ENCODE measurements at places on chromosomes 5 and 9. TPM values are rescaled to one million over a fixed set of nuclear protein-coding genes. Genes with fewer than 3 reads are reported as not detected.
A peak's percentile ranks its signal among the peaks of the same experiment; 100 is the strongest.

- DNase-seq = no peak
Measured at GRCh38 chr5:87807783-87808182, 395.1 kb upstream of the CCNH start.

The MLANA gene
- not detected for total RNA-seq

GRCh38 chr5:129069292-129069691 is 25.3 kb upstream of the ISOC1 start:
- no peak for DNase-seq

- no peak for DNase-seq
Measured at GRCh38 chr5:35294976-35295375, 64.7 kb upstream of the PRLR start.

DNA sequence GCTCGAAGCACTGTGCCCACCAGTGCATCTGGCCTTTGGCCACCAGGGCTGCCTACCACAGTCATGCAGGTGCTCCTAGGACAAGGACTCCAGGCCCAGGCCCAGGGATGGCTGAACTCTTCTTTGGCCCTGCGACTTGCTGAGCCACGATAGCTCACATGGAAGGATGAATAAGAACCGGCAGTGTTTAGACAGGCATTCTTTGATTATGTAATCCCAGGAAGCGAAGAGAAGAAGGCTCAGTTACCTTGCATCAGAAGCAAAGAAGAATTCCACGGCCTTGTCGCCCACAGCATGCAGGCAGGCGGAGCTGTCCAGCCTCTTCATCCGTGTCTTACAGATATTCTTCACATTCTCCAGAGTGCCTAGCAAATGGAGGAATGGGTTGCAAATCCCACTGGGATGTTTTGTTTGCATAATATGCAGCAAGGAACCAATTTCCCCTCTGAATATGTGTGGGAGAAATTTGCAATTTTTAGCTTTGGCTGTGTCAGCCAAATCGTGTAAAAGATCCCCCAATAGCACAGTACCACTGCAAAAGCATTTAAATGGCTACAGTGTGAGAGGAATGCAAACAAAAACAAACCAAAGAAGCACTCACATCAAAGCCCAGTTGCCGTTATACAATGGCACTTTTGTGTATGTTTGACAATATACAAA is 29.1 kb downstream of the GFPT2 start:
- no peak for DNase-seq

DNA sequence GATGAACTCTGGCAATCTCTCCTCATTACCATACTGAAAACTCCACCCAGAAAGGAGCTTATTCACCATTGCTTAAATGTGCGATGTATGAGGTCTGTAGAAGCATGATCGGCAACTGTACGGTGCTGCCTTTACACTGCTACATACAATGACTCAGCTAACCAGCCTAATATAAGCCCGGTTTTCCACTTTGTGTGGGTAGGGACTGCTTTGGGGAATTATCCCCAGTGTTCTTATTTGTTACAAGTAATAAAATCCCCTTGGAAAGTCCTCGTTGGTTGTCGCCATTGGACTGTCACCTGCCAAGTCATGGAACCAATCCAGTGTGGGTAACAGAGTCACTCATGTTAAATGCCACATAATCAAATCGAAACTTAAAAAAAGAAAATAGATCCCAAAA is 23.5 kb upstream of the TENT2 start:
- no peak for DNase-seq

DNA sequence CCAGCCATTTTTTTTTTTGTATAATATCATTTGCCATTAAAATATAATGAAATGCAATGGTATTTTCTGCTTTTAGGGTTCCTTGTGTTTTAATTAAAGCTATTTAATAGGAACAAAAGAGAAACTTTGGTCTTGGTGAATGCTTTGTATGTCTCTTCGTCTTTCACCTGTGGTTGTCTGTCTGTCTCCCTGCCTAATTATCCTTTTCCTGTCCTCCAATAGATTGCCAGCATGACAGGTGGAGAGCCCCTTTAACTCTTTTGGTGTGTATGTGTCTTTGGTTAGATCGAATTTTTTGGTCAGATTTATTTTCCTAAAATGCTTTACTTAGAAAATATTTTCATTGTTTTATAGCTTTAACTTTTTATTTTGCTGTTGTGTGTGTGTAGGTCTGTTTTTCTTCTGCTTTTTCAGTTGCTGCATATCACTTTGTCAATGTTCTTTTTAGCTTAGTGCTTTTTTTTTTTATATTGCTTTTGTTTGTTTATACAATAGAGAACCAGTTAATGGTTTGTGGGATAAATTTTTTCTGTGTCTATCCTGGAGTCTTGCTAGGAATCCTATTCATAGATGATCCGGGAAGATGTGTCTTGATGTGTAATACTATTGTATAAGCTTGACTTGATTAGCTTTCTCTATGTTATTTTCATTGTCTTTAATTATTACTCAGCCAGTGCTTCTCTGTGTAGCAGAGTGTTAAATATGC is 8.6 kb downstream of the CHMP5 start:
- DNase-seq = no peak

DNA sequence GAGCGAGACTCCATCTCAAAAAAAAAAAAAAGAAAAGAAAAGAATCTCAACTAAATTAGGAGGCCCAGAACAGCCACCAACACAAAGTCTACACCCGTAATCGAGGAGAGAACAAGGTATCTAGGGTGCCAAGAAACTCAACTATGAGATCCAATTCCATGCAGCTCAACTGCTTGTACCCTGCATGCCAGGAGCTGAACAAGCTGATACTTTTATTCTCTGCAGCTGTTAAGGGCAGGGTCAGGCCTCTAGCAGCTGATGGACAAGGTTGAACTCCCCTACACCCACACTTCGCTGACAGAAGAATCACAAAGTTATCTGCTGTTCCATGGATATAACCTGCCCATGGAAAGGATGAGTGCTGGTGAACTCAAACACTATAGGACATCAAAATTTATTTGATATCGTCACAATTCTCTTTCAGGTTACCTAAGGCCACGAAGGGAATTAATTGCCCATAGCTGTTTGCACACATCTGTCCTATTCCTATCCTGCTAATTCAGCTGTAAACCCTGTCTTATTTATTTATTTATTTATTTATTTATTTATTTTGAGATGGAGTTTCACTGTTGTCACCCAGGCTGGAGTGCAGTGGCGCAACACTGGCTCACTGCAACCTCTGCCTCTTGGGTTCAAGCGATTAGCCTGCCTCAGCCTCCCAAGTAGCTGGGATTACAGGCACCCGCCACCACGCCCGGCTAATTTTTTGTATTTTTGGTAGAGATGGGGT is 20.7 kb downstream of the UBAP2 start:
- no peak for DNase-seq

DNA sequence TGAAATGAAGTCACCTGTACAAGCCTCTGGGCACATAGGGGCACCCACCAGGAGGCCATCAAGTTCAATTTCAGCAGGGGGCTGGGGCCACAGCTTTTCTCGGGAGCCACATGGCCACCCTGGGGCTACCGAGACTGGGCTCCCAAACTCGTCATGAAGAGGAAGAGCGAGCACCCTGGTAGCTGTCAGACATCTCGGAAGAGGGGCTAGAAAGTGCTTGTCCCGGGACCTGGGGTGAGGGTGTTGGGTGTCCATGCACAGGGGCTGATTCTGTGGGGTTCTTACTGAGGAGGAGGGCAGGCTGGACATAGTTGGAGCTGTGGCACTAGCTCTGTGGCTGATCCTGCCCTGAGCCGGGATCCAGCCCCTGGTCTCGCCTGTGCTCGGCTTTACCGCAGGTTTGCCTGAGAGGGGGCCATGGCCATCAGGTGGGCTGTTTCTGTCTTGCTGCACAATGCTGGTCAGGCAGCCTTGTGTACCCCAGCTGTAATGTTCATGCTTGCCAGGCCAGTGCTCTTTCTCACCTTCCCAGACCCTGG is 70.3 kb downstream of the PHF2 start:
- DNase-seq = no peak

- DNase-seq = peak; percentile 43
Measured at GRCh38 chr5:78005021-78005785, 229.1 kb upstream of the TBCA start.

The CENPP gene
- total RNA-seq = 19.7 TPM

DNA sequence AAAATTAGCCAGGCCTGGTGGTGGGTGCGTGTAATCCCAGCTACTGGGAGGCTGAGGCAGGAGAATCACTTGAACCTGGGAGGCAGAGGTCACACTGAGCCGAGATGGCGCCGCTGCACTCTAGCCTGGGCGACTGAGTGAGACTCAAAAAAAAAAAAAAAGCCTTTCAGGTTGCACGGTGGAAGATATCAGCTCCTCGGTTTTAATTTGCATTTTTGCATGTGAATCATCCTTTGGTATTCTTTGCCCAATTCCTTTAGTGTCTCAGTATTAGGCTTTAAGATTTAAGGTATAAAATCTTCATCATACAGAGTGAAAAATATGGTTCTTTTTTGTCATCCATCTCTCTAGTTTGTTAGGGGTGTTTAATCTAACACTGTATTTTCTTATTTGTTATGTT is 173.6 kb upstream of the S1PR3 start:
- no peak for DNase-seq

- peak; percentile 63 for DNase-seq
Measured at GRCh38 chr9:18437315-18438201, 36.4 kb upstream of the ADAMTSL1 start.
